ENCODE measurements at places on chromosomes 11 and 22.

DNA sequence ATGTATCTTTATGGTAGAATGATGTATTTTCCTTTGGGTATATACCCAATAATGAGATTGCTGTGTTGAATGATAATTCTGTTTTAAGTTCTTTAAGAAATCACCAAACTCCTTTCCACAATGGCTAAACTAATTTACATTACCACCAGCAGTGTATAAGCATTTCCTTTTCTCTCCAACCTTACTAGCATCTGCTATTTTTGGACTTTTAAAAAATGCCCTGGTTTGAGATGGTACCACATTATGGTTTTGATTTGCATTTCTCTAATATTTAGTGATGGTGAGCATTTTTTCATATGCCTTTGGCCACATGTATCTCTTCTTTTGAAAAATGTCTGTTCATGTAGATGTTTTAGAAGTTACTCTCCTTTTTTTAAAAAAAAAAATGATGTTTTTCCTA, 142.0 kb downstream of the METTL15 start:
- no peak for DNase-seq

- no peak for DNase-seq
Measured at GRCh38 chr22:44962741-44963454, 46.9 kb downstream of the PHF21B start.

DNA sequence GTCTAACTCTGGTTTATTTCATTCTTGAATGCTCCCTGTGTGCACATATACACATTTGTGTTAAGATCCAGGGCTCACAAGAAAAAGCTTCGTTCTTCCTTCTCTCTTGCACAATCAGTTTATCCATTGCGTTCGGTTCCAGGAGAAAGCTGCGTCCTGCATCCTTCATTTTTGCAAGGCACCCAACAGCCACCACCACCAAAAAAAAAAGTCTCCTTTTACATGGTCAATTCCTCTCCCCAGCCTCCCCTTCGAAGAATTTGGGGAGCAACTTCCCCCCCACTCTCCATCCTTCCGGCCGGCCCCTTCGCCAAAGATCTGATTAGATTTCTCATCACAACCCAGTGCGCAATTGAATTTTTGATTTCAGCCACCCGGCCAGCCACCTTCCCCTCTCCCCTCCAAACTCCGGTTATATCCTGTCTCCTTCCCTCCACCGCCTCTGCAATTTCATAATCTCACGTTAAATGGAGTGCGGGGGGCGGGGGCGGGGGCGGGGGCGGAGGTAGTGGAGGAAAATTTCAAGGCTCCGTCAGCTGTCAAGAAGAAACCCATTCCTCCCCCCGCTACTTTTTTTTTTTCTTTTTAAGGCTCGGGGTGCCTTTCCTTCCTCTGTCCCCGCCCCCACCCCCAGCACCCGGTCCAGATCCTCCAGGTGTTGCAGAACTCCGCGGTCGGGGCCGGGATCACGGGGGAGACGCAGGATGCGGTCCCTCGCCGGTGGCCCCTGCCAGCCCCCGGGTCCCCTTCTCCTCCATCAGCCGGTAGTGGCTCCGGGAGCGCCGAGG, 1166.5 kb downstream of the LRRC4C start:
- DNase-seq = no peak

DNA sequence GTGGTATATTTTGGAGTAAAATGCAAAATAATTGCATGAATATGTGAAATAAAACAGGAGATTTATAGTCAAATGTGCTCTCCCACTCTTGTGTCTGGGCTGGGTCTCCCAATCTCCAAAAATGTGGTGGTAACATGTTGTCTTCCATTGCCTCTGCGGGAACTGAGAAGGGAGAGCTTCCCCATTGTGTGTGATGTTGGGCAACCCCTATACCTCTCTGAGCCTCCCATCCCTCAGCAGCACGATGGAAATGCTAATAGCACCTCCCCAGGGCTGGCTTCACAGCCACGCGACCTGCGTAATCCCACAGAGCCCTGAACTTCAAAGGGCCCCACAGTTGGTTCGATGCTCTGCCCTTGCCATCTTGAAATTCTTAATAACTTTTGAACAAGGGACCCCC, 72.0 kb downstream of the TP53I11 start:
- DNase-seq = no peak

GRCh38 chr11:130211144-130211543, 51.6 kb downstream of the ST14 start:
- no peak for DNase-seq

GRCh38 chr11:57903011-57903410, 120.7 kb upstream of the OR9Q1 start:
- DNase-seq = no peak

GRCh38 chr11:16184588-16184987, 171.8 kb downstream of the SOX6 start:
- no peak for DNase-seq

DNA sequence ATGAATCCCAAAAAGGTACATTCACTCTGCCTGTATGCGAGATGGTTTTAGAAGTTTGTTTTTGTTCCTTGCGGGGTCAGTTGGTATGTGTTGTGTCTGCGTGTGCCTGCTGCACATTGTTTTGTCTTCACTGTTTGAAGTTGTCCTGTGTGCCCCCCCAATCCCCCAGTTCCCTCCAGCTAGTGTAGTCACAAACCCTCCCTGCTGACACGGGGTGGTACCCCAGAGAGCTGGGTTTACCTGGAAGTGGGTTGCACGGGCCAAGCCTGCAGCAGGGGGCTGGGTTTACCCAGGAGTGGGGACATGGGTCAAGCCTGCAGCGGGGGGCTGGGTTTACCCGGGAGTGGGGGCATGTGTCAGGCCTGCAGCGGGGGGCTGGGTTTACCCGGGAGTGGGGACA, 22.2 kb downstream of the CTTN start:
- no peak for DNase-seq
